ENCODE measurements at places on chromosomes 12 and 14. TPM values are rescaled to one million over a fixed set of nuclear protein-coding genes. Genes with fewer than 3 reads are reported as not detected.
A peak's percentile ranks its signal among the peaks of the same experiment; 100 is the strongest.

The PSMC6 gene
- polyA plus RNA-seq, result 58.8 TPM

DNA sequence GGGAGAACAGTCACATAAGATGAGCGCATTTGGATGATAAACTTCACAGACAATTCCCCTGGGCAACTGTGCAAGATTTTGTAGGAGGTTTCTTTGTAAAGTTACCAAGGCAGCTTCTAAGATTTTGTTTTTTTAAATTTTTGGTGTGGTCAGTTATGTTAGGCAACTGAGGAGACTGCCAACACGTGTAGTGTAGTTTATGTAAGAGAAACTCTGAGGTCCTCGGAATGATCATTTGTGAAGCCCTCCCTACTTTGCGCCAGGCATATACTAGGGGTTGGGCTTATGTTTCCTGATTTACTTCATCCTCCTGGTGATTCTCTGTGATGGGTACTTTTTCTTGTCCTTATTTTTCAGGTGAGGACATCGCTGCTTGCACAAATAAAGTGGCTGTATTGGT is 433.6 kb downstream of the TMEM132D start:
- no peak overlapping the region for H3K4me3 ChIP-seq
- no peak overlapping the region for H3K27ac ChIP-seq
- no peak for DNase-seq
- no peaks in the 10 kb centered on the region for H3K36me3 ChIP-seq
- H3K27me3 ChIP-seq, result no peaks in the 10 kb centered on the region
- no peaks in the 10 kb centered on the region for H3K4me1 ChIP-seq

- peak; percentile 60 for DNase-seq
- H3K27me3 ChIP-seq, result no peaks in the 10 kb centered on the region
Measured at GRCh38 chr14:62691647-62692489, 353.4 kb downstream of the KCNH5 start.

DNA sequence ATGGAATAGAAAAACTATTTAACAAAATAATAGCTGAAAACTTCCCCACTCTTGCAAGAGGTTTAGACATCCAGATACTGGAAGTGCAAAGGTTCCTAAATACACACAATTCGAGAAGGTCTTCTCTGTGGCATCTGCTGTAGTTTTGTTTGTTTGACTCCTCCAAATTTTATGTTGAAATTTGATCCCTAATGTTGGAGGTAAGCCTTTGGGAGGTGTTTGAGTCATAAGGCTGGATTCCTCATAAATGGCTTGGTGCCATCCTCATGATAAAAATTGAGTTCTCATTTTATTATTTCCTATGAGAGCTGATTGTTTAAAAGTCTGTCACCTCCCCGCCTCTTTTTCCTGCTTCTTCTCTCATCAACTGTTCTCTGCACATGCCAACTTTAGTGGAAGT is 182.7 kb downstream of the MYRFL start:
- no peak overlapping the region for H3K4me3 ChIP-seq
- H3K27ac ChIP-seq, result no peak overlapping the region
- DNase-seq, result no peak
- H3K4me1 ChIP-seq, result peaks cover 5% of the 10 kb centered on the region
- no peaks in the 10 kb centered on the region for H3K27me3 ChIP-seq
- no peaks in the 10 kb centered on the region for H3K36me3 ChIP-seq

- H3K4me3 ChIP-seq, result peak overlapping the region; percentile 78
- peaks cover 12% of the 10 kb centered on the region for H3K36me3 ChIP-seq
- peaks cover 46% of the 10 kb centered on the region for H3K4me1 ChIP-seq
- H3K27ac ChIP-seq, result peak overlapping the region; percentile 96
- no peak for DNase-seq
Measured at GRCh38 chr12:120115066-120115465, 1.5 kb downstream of the RAB35 start.

The LDHB gene
- polyA plus RNA-seq, result 491 TPM

GRCh38 chr12:29537298-29537697 is 39.8 kb upstream of the OVCH1 start:
- H3K27me3 ChIP-seq, result no peaks in the 10 kb centered on the region
- no peak for DNase-seq
- peaks cover 6% of the 10 kb centered on the region for H3K36me3 ChIP-seq
- H3K4me1 ChIP-seq, result no peaks in the 10 kb centered on the region
- no peak overlapping the region for H3K4me3 ChIP-seq

The CCDC177 gene
- not detected for polyA plus RNA-seq

DNA sequence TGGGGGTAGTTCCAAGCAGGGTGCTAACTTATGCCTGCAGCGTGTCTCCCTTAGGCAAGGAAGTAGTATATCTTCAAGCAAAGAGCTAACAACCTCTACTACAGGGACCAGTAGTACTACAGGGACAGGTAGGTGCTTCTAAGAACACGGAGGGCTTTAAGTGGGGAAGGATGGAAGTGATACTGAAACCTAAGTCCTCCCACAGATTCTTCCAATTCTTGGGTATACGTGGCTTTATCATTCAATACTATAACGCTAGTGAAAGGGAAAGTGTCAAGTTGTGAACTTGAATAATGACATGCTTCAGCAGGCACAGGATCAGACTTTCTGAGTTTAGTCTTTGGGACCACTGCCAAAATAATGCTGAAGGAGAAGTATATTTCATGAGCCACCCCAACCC is 241.7 kb downstream of the CEP128 start:
- no peaks in the 10 kb centered on the region for H3K4me1 ChIP-seq
- no peak for DNase-seq
- H3K27ac ChIP-seq, result no peak overlapping the region

GRCh38 chr12:64735442-64735841 is 23.8 kb downstream of the GNS start:
- H3K27me3 ChIP-seq, result no peaks in the 10 kb centered on the region
- DNase-seq, result no peak
- H3K36me3 ChIP-seq, result peaks cover 30% of the 10 kb centered on the region
- H3K4me3 ChIP-seq, result no peak overlapping the region
- H3K4me1 ChIP-seq, result peaks cover under 1% of the 10 kb centered on the region

GRCh38 chr12:14367040-14367661 is 1.7 kb downstream of the ATF7IP start:
- H3K4me1 ChIP-seq, result peaks cover 22% of the 10 kb centered on the region
- H3K27ac ChIP-seq, result peak overlapping the region; percentile 97
- H3K27me3 ChIP-seq, result no peaks in the 10 kb centered on the region
- peak overlapping the region; percentile 61 for H3K4me3 ChIP-seq
- peak; percentile 69 for DNase-seq

DNA sequence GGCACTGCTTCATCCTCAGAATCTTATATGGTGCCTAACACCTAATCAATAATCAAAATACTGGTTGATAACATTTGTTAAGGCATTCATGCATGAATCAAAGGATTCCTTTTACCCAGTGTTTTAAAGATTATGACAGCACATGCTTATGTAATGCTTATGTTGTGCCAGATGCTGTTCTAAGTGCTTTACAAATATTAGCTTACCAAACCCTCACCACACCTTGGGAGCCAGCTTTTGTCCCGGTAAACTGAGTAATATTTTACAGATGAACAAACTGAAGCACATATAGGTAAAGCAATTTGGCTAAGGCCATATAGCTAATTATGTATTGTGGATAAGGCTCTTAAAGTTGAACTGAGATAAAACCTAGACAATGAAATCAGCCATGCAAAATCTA is 209.2 kb downstream of the ALX1 start:
- H3K27ac ChIP-seq, result no peak overlapping the region
- H3K4me1 ChIP-seq, result no peaks in the 10 kb centered on the region
- no peak for DNase-seq
- H3K27me3 ChIP-seq, result no peaks in the 10 kb centered on the region
- no peaks in the 10 kb centered on the region for H3K36me3 ChIP-seq
- H3K4me3 ChIP-seq, result no peak overlapping the region

The RBMS2 gene
- 4.2 TPM for polyA plus RNA-seq

- no peak overlapping the region for H3K4me3 ChIP-seq
- H3K27me3 ChIP-seq, result no peaks in the 10 kb centered on the region
- DNase-seq, result no peak
- no peaks in the 10 kb centered on the region for H3K36me3 ChIP-seq
- H3K27ac ChIP-seq, result no peak overlapping the region
Measured at GRCh38 chr12:100789146-100789545, 5.4 kb upstream of the ANO4 start.

- H3K27ac ChIP-seq, result peak within 1 kb of the TSS; percentile 96
- no peaks in the 10 kb centered on the region for H3K36me3 ChIP-seq
- peak; percentile 97 for DNase-seq
- peaks cover 32% of the 10 kb centered on the region for H3K4me1 ChIP-seq
- H3K4me3 ChIP-seq, result peak within 1 kb of the TSS; percentile 81
- no peaks in the 10 kb centered on the region for H3K27me3 ChIP-seq
Measured at GRCh38 chr12:22544038-22544979, at the start of gene C2CD5. C2CD5 (minus strand) TSS chr12:22544542; CDS start chr12:22544150, 392 bp downstream.

The INHBC gene
- not detected for polyA plus RNA-seq

The IFNG-AS1 gene
- polyA plus RNA-seq, result not detected

GRCh38 chr12:69932676-69933552 is 107.9 kb downstream of the MYRFL start:
- no peaks in the 10 kb centered on the region for H3K4me1 ChIP-seq
- no peaks in the 10 kb centered on the region for H3K36me3 ChIP-seq
- no peaks in the 10 kb centered on the region for H3K27me3 ChIP-seq
- DNase-seq, result no peak
- no peak overlapping the region for H3K4me3 ChIP-seq

- no peak for DNase-seq
- H3K27me3 ChIP-seq, result peaks cover 52% of the 10 kb centered on the region
- no peak overlapping the region for H3K27ac ChIP-seq
- no peak overlapping the region for H3K4me3 ChIP-seq
- H3K36me3 ChIP-seq, result no peaks in the 10 kb centered on the region
- H3K4me1 ChIP-seq, result peaks cover 17% of the 10 kb centered on the region
Measured at GRCh38 chr14:23109769-23110168, 5.0 kb upstream of the CIROP start.

The FOS gene
- 62.2 TPM for polyA plus RNA-seq

DNA sequence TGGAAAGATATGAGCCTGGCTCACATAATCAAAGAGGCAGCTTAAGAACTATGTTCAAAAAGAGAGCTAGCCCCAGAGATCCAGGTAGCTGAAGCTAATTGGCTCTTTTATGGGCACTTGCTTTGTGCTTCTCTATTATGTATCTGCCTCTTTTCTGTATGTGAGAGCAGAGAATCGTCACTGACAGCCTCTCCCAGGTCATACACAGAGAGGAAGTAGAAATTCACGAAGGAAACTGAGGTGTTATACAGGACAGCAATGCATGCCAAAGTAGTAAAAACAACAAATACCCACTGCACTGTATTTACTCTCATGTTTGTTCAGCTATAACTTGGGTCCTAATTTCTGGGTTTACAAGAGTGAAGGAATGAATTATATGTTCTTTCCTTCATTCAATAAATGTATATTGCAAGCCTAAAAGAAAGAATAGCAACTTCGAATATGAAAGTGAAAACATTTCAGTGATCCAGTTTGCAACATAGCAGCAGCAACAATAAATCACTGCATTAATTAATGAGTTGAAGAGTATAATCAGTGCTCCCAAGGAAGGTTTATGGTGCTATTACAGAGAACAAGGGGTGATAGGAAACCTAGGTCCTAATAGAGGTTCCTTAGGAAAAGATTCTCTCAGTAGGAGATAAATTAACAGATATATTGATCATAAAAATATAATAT is 47.1 kb upstream of the ATXN7L3B start:
- no peaks in the 10 kb centered on the region for H3K4me1 ChIP-seq
- DNase-seq, result no peak
- no peaks in the 10 kb centered on the region for H3K27me3 ChIP-seq

GRCh38 chr14:54535646-54536045 is 25.9 kb downstream of the CGRRF1 start:
- H3K4me1 ChIP-seq, result no peaks in the 10 kb centered on the region
- H3K36me3 ChIP-seq, result no peaks in the 10 kb centered on the region
- H3K27ac ChIP-seq, result no peak overlapping the region
- H3K4me3 ChIP-seq, result no peak overlapping the region
- no peak for DNase-seq
- no peaks in the 10 kb centered on the region for H3K27me3 ChIP-seq

- H3K4me3 ChIP-seq, result no peak overlapping the region
- no peaks in the 10 kb centered on the region for H3K36me3 ChIP-seq
- H3K27ac ChIP-seq, result no peak overlapping the region
Measured at GRCh38 chr12:82486524-82487235, 128.4 kb downstream of the METTL25 start.

The HNF1A gene
- 4.4 TPM for polyA plus RNA-seq

- no peak overlapping the region for H3K4me3 ChIP-seq
- peaks cover 36% of the 10 kb centered on the region for H3K36me3 ChIP-seq
- no peak for DNase-seq
- no peaks in the 10 kb centered on the region for H3K27me3 ChIP-seq
- H3K27ac ChIP-seq, result no peak overlapping the region
Measured at GRCh38 chr12:106066051-106066705, 72.6 kb downstream of the NUAK1 start.

GRCh38 chr12:64065881-64066451 is 156.1 kb downstream of the KICS2 start:
- H3K27me3 ChIP-seq, result no peaks in the 10 kb centered on the region
- no peak overlapping the region for H3K27ac ChIP-seq
- no peaks in the 10 kb centered on the region for H3K4me1 ChIP-seq

The NDUFA12 gene
- 142 TPM for polyA plus RNA-seq

The PA2G4 gene
- polyA plus RNA-seq, result 101 TPM

The FAM186B gene
- not detected for polyA plus RNA-seq

The CMKLR1 gene
- polyA plus RNA-seq, result 0.73 TPM

GRCh38 chr12:46432325-46432724 is 59.8 kb upstream of the SLC38A2 start:
- H3K4me3 ChIP-seq, result no peak overlapping the region
- H3K27ac ChIP-seq, result no peak overlapping the region
- no peak for DNase-seq
- no peaks in the 10 kb centered on the region for H3K27me3 ChIP-seq
- no peaks in the 10 kb centered on the region for H3K4me1 ChIP-seq
- no peaks in the 10 kb centered on the region for H3K36me3 ChIP-seq

The LALBA gene
- not detected for polyA plus RNA-seq

The LTB4R2 gene
- polyA plus RNA-seq, result 0.25 TPM

GRCh38 chr14:105487986-105488777 is 1.5 kb downstream of the CRIP1 start:
- H3K27me3 ChIP-seq, result peaks cover 10% of the 10 kb centered on the region
- peaks cover 58% of the 10 kb centered on the region for H3K4me1 ChIP-seq
- DNase-seq, result no peak
- H3K36me3 ChIP-seq, result no peaks in the 10 kb centered on the region
- H3K4me3 ChIP-seq, result peak overlapping the region; percentile 84
- H3K27ac ChIP-seq, result peak overlapping the region; percentile 40

DNA sequence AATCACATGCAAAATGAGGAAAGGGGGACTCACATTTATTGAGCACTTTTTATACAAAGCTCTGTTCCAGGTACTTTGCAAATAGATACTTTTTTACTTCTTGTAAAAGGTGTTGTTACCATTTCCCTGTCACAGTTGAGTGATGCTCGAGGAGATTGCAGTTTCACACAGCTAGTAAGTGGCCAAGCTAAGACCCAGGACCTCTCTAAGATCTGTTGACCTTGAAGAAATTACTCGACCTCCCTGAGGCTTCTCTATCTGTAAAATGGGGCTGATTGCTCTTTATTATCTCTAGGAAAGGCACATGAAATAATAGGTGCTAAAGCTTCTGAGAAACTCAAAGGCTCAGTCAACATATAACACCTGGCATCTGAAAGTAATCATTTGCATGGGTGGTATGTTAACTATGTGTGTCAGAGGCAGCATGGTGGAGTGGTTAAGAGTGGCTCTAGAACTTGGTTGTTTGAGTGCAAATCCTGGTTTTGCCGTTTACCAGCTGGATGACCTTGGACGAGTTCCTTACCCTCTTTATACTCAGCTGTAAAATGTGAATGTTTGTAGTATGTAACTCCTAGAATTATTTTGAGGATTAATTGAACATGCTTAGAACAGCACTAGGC is 41.5 kb downstream of the IFT81 start:
- H3K4me1 ChIP-seq, result no peaks in the 10 kb centered on the region
- H3K27ac ChIP-seq, result no peak overlapping the region
- no peak overlapping the region for H3K4me3 ChIP-seq
- H3K36me3 ChIP-seq, result peaks cover 28% of the 10 kb centered on the region
- H3K27me3 ChIP-seq, result no peaks in the 10 kb centered on the region

- no peak overlapping the region for H3K27ac ChIP-seq
- DNase-seq, result peak; percentile 73
- no peaks in the 10 kb centered on the region for H3K27me3 ChIP-seq
- no peak overlapping the region for H3K4me3 ChIP-seq
- no peaks in the 10 kb centered on the region for H3K36me3 ChIP-seq
Measured at GRCh38 chr14:106372870-106373652, 846.7 kb downstream of the TMEM121 start.
